ENCODE measurements at places on chromosomes 16 and 17.

- peak; percentile 86 for DNase-seq
Measured at GRCh38 chr17:57440522-57441269, 184.4 kb downstream of the MSI2 start.

GRCh38 chr16:62201911-62202310 lies 165.7 kb upstream of the CDH8 start:
- no peak for DNase-seq

- no peak for DNase-seq
Measured at GRCh38 chr17:56723421-56723820, 110.3 kb downstream of the C17orf67 start.

DNA sequence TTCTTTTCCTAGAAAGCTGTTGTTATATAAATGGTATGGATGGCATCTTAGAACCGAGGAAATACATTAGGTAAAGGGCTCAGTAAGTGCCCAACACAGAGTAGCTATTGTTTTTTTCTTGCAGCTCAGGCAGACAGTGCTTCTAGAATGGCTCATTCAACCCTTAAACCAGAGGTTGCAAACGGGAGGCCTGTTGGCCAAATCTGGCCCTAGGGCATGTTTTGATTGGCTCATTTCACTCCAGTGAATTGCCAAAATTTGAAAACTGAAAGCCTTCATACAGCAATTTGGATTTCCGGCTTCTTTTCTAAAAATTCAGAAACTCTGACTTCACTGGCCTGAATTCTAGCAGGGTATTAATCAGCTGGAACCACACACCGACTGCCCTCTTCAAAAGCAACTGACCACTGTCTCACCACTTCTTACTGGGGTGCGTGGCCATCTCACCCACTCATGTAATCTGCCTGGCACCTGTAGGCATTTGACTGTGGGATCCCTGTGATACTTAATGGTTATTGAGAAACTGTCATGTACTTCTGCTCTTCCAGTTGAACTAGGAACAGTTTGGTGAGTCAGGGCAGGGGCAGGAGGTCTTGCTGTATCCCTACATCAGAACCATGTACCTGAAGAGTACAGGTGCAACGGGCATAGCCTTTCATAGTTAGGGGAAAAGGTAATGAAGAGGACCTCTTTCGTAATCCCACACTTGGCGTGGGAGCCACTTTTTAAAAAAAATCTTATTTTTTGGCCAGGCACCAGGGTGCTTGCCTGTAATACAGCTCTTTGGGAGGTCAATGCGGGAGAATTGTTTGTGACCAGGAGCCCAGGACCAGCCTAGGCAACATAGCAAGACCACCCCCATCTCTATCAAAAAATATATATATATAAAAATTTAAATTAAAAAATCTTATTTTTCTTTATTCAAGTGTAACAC lies 53.6 kb upstream of the SCNN1B start:
- DNase-seq = peak; percentile 23

Data from EH (cell line).